ENCODE measurements at places on chromosomes 2 and 18. TPM values are rescaled to one million over a fixed set of nuclear protein-coding genes. Genes with fewer than 3 reads are reported as not detected.

- DNase-seq, result no peak
Measured at GRCh38 chr2:654896-655295, 22.3 kb downstream of the TMEM18 start.

DNA sequence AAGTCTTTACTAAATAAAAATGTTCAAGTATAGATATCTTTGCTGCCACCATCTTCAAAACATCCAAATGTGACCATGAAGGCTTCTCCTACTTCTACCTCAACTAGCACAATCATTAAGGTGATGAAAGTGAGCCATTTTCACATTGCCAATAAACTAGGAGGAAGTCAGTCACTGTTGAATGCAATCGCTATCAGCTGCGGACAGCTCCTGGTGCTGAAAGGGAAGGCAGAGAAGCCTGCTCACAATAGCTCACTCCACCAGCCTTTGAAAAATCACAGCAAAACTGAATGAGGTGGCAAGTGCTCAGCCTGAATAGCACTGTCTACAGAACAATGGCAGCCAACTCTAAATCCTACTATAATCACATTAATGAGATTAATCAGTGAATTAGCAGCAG lies 2.2 kb downstream of the MYT1L start:
- no peak for DNase-seq

DNA sequence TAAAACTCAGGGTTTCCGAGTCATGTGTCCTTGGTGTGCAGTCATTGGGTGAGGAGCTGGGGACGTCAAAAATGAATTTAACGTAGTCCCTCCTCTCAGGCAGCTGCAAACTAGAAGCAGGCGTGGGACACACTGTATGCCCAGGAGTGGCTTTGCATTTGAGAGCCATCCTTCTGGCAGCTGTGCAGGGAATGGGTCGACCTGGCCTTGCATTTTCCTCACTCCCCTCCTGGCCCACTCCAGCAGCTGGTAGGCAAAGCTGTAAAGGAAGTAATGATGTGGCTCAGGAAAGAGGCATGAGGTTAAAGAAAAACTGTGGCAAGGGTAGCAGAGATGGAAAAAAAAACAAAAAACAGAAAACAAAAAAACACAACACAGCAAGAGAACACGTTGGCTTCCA lies 46.5 kb downstream of the RNF144A start:
- no peak for DNase-seq

GRCh38 chr18:37403100-37403781 lies 162.4 kb downstream of the CELF4 start:
- no peak for DNase-seq

DNA sequence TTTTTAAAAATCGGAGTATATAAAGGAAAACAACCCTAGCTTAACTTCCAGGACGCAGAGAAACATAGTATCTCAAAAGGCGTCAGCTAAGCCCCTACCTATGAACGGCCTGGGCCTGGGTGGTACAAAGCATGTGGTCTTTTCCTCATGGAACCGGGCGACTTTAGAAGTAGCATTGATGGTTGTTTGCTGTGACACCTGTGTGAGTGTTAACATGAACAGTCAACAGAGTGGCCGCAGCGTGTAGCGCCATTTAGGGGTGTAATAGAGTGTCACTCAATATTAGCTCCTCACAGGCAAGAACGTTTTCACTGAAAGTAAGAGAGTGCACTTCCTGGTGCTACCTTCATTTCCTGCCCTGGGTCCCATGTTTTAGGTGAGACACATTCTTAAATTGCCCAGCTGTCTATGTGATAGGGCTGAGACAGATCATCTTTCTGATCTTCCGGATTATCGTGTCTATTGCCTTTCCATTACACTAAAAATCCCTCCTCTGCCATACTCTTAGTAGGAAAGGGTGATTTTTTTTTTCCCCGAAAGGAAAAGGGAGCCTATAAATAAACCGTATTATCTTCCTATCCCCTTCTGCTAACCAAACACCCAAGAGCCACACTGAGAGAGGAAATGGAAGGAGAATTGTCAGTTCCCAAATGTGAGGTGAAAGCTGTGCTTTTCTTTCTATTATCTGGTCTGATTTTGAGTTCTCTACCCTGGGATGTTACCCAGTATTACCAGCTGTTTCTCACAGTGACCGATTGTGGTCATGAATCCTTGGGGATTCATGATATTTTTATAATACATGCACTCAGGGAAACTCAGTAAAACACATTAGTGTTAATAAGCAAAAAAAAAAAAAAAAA lies 1.3 kb downstream of the GORASP2 start:
- peak; percentile 19 for DNase-seq

GRCh38 chr2:217685255-217685605 lies 317.6 kb downstream of the TNS1 start:
- peak; percentile 64 for DNase-seq

Gene MERTK
- total RNA-seq, result 61.8 TPM

GRCh38 chr2:241386519-241386918 lies 30.4 kb downstream of the FARP2 start:
- no peak for DNase-seq

Gene CNOT9
- 37.1 TPM for total RNA-seq

Gene ANKRD30B
- 7.2 TPM for total RNA-seq

DNA sequence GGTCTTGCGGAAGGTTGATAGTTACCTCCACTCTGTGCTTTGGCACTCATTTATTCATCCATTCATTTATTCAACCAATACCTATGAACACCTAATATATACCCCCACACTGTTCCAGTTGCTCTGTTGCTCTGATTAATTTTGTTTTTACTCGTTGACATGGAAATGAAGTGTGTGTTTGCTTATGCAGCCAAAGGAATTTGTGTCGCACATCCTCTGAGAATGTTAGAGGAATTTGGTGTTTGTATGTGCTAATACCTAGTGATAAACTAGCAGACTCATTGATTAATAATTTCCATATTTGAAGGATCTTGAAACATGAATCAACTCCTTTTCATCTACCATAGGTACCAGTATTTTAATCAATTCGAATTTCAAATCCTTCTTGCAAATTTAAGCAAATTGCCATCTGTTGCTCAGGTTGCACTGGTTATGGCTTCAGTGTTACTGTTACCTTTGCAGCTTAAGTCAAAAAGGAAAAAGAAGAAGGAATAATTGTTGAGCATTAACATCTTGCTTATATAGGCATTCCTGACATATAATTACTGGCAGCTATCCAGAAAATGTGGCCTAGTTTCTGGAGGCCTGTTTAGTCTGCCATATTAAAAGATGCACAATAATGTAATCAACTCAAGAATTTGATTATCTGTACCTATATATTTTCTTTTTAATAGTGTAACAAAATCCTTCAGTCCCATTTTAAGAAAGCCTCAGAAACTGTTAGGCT lies 25.7 kb upstream of the CRIM1 start:
- DNase-seq, result no peak

DNA sequence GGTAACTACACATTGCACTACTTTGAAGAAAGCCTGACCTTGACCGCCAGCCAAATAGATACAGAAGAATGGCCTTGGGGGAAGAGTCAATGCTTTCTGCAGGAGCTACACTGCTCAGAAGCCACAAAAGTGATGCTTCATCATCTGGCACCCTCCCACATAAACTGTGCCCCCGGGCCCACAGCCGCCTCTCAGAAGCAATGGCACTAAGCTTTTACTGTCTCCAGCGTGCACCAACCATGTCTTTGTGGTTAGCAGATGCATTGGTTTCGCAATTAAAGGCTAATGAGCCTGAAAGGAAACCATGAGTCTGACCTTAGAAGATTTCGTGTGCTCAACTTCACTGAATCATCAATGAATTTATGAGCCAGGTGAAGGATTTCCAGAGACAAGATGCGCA lies 209.4 kb upstream of the TRIB2 start:
- DNase-seq, result no peak

DNA sequence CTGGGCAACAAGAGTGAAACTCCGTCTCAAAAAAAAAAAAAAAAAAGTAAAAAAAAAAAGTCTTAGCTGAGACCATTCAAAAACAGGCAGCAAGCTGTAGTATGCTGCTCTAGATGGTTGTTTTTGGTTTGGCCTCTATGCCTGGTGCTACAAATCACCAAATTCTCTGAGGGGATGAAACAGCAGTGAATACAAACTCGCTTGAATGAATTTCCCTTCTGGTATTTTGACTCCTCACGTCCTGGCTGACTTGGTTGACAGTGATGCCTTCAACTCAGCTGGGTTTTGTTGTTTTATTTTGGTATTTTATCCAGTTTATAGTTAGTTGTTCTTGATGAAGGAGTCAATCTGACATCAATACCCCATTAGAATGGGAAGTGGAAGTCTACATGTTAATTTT lies 3.3 kb upstream of the TCF7L1 start:
- no peak for DNase-seq

DNA sequence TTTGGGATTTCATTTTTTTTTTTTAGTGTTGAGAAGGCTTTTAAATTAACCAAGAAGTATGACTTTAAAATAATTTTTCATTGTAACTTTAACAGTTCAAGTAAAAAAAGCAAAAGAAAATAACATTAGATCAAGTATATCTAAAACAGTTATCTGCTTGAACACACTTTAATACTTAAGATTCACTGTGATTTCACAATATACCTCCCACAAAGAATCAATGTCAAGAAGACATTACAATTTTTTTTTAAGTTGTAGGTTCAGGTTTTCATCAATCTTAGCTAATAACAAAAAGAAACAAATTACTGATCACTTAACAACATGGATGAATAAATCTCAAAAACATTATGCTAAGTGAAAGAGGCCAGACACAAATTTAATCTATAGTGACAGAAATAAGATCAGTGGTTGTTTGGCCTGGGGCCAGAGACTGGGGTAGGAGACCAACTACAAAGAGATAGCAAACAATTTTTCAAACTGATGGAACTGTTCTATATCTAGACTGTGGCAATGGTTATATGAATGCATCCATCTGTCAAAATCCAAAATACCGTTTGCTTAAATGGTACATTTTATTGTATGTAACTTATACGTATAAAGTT lies 74.8 kb upstream of the FRZB start:
- no peak for DNase-seq

DNA sequence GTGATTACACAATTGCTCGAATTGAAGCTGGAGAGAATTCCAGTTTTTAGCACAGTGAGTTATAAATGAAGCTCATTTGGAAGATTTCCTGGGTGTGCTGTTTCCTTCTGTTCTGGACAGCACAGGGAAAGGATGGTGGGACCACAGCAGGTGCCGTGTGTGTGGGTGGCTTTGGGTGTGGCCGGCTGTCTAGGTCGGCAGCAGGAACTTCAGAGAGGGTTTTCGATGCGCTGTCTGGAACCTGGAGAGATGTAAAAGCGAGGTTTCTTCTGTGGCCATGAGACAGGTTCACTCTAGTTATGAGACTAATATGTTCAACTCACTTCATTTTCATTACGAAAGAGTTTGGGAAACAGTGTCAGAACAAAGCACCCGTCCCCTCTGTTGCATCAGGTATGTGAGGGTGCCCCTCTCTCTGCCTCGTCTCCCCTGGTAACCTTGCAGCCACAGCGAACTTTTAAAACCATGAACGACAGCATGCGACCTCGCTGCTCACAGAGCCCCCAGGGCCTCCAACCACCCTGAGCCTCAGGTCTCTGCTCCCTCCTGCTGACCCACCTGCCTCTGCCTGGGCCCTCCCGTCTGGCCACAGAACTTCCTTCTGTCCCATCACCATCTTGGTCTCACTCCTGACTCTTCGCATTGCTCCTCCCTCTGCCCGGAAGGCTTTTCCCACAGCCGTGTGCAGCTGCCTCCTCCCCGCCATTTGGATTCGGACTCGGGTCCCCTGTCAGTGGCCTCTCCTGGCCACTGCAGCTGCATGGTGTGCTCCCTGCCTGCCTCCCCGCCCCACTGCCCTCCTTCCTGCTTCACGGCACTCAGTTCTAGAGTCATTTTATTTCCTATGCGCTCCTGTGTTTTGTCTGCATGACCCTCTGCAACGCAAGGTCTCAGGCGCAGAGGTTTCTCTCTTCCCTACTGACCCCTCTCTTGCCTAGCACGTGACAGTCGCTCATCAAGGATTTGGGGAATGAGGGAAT lies 151.2 kb downstream of the NDUFA10 start:
- DNase-seq, result peak; percentile 2

DNA sequence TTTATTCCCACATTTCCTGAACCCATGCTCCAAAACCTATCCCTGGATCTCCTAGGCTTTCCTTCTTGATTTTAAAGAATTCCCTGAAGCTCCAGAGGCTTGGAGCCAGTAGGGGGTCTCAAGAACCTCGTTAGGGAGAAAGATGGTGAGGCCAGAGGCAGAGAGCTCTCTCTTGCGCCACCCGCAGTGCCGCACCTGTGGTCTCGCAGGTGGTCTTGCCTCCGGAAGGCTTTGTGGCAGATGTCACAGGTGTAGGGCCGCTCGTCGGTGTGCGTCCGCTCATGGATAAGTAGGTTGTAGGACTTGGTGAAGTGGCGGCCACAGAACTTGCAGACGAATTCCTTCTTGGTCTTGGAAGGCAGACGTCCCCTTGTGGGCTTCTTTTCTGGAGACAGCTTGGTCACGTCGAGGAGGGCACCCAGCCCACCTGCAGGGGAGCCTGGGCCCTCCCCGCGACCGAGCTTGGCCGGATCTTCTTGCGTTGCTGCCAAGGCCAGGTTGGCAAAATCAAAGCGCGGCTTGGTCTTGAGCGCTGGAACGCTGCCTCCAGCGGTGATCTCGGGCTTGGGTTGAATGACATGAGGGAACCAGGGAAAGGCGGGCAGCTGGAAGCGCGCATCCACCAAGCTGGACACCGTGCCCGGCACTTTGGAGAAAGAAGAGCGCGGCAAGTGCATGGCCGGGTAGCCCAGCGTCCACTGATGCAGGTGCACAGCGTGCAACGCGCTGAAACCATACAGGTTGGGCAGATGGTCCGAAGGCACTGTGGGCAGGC lies 5.3 kb downstream of the OSR1 start:
- DNase-seq, result no peak

Gene MYL1
- not detected for total RNA-seq

DNA sequence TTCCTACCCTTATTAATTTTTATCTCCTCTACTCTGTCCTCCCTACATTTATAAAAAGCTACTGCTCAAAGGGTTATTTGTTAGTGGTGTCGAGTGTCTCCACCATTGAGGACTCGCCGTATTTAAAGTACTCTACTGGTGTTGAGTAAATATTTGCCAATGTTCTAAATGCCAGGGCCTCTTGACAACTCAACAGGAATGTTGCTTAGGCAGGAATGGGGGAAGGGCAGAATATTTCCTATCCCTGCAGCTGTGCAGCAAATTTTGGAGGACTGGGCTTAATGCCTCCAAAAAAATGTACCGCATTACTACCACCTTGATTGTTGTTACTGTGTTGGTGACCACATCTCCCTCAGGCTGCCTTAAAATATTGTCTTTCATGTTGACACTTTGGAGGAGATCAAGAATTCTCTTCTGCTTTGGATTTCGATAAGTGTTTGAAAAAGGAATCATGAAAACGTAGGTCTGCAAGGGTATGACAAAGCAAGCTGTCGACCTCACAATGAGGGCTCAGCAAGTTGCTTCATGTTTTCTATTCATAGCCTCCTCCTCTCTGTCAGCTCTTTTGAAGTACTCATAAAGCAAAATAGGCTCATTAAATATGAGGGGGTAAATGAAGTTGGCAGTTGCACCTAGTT lies 84.3 kb downstream of the EFEMP1 start:
- no peak for DNase-seq

- no peak for DNase-seq
Measured at GRCh38 chr2:48233005-48233404, 296.9 kb upstream of the STON1 start.
